ENCODE measurements at places on chromosomes 7 and 10. TPM values are rescaled to one million over a fixed set of nuclear protein-coding genes. Genes with fewer than 3 reads are reported as not detected.

The DPYSL4 gene
- 6.1 TPM for total RNA-seq

DNA sequence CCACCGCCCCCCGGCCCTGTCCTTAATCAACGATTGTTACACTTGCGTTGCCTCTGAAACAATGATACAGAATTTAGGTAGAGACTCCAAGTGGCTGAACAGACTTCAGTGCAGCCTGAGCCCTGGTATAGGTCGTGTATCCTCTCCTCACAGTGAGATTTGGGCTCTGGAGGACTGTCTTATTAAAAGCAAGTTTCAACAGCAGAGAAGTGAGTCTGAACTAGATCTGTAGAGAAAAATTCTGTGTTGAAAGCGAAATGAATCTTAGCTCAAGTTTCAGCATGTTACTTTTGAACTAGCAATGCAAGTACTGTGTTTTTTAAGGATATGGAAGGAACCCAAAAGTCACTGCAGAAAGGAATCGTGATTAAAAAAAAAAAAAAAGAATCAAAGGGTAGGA is 103.1 kb downstream of the HOXA1 start:
- no peak for DNase-seq

- peak; percentile 70 for DNase-seq
These were observed 4.2 kb upstream of the RPEL1 start for GRCh38 chr10:103241262-103242011.

DNA sequence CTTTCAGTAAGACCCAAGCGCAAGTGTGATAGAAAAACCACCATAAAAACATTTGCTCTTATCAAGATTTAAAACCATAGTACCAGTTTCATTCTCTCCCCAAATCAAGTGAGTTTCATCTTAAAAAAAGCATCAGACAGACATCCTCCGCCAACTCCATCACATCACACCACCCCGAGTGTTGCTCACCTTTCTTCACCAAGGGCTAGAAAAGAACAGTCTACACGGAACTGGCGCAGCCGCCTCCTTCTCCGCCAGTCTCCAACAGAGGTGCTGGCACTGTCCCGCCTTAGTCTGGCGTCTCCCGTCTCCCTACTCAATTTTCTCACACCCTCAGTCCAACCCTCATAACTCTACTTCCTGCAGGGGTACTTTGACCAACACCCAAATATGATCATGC is 46.9 kb upstream of the WIPI2 start:
- no peak for DNase-seq

GRCh38 chr7:38881947-38882684 is 26.9 kb downstream of the VPS41 start:
- DNase-seq: no peak
